Stimulated activated CD8-positive, alpha-beta memory T cell treated with anti-CD3 and anti-CD28 coated beads, Interleukin-7, amount 100 ng/mL, for 4 hours (primary cell): ENCODE measurements at places on chromosomes 7 and 10.

DNA sequence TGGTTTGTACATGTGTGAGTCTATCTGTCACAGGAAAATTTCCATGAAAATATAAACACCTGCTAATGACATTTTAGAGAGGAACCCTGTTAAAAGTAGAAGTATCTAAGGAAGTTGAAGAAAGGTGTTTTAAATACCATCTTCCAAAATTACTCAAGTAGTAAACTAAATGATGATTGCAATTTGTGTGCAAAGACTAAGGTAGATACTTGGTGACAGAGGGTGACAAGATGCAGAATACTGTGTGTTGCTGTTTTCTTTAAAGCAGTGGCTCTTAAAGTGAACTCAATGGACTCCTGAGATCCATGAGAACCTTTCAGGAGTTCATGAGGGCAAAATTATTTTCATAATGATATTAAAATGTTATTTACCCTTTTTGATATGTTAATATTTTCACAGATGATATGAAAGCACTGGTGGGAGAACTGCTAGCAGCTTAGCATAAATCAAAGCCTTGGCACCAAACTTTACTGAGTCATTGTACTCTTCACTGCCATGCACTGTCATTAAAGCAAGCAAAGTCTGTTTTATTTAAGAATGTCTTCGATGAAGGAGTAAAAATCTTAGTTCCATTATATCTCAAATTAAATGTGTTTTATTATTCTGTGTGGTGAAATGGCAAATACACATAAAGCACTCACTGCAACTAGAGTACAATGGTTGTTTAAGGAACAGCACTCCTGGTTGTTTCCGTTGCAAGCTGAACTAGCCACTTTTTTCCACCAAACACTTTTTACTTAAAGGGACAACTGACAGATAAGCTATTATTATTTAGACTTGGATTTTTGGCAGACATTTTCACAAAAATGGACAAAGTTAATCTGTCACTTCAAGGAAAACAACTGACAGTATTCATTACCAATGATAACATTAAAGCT is 133.7 kb downstream of the LRRN3 start:
- no peak for DNase-seq

DNA sequence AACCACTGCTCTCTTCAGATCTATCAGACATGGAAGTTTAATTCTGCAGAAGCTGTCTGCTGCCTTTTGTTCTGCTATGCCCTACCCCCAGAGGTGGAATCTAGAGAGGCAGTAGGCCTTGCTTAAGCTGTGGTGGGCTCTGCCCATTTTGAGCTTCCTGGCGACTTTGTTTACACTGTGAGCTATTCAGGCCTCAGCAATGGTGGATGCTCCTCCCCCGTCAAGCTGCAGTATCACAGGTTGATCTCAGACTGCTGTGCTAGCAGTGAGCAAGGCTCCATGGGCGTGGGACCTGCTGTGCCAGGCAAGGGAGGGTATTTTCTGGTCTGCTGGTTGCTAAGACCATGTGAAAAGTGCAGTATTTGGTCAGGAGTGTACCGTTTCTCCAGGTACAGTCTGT is 45.1 kb upstream of the CDK14 start:
- DNase-seq = no peak

DNA sequence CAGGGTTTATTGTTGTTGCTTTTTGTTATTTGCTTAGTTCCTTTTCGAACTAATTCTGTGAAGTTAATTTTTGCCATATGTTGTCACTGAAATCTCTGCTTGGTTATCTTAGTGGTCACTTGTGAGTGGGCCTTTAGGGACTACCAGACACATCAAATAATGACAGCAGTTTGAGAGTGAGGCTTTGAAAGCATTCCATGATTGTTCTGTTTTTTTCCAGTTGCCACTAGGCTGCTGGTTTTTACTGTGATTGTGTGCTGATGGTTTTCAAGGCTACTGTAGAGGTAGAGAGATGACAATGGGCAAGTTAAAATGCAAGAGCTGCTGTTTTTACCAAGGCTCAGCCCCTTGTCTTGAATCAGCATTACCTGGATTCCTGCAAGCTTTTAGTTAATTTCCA is 20.0 kb downstream of the SEPTIN7 start:
- DNase-seq = no peak

DNA sequence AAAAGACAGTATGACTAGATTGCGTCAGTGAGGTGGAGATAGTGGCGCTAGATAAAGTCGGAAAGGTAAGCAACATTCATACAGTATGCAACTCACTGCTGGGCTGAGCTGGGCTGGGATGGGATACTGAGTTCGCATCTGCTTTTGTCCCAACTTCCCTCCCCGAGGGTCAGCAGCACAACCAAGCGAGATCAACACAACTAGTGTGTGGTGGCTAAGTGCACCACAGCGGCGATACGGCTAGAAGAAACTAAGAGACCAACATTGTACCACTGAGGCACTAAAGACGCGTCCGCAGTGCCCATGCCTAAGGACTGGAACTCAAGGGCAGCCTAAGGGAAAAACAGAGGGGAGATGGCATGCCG is 467 bp downstream of the EXOSC1 start:
- no peak for DNase-seq

- DNase-seq = no peak
Measured at GRCh38 chr10:34049887-34050286, 715.4 kb upstream of the NRP1 start.

GRCh38 chr10:61757525-61758397 is 95.0 kb downstream of the CABCOCO1 start:
- no peak for DNase-seq

DNA sequence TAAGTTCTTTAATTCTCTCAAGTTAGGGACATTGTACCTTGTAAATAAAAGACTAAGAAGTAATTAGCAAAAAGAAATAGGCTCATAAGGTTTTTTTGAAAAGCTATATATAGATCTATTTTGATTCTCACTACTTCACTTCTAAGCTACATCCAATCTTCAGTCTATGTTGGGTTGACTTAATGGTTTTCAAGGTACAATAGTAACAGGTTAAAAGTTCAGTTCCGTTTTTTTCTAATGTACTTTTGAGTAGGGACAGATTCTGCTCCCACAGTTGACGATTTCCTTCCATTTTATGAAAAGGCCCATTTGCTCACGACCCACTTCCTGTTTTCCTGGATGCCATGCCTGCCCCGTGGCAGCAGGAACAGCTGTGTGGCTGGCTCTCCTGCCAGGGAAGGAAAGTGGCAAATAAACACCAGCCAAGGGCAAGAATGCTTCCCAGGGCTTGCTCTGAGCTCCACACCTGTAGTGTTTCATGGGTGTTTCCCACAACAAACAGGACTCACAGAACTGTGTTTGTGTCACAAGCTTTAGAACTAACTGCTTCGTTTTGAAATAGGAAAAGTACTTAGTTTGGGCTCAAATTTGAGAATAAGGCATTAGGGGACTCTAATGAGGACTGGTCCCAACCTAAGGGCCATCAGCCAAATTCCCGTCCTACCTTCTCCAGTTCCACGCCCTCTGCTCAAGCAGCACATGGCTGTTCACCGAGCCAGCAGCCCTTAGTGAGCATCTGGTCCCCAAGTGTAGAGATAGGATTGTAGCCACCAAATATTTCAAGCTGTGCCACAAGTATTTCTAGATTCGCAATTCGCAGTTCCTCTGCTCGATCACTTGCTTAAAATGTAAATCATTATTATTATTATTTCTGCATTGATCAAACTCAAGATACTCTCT is 240.7 kb downstream of the COBL start:
- DNase-seq = no peak

DNA sequence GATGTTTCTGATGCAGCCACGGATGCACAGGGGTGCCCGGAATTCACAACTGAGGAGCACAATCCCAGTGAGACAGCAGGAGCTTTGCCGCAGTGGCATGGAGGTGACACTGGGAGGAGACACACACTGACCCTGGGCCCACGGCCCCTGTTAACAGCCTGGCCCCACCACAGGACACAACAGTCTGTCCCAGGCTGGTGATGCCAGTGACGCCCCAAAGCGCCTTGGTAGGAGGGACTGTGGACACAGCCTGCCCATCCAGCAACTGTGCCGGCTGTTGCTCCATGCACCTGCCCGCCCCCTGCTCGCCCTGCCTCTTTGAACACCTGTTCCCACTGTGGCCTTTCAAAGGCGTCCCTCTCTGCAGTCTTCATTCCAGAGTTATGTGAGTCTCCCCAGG is 49.8 kb downstream of the KLF6 start:
- DNase-seq = no peak
